ENCODE measurements at places on chromosomes 16 and 17. TPM values are rescaled to one million over a fixed set of nuclear protein-coding genes. Genes with fewer than 3 reads are reported as not detected.

SYNGR3 gene
- 0.40 TPM for total RNA-seq

FA2H gene
- total RNA-seq, result 5.9 TPM

FBXO39 gene
- total RNA-seq, result not detected

KRTAP2-4 gene
- total RNA-seq, result not detected

WWP2 gene
- 49.8 TPM for total RNA-seq

SEC14L1 gene
- 171 TPM for total RNA-seq

STH gene
- not detected for total RNA-seq

DNA sequence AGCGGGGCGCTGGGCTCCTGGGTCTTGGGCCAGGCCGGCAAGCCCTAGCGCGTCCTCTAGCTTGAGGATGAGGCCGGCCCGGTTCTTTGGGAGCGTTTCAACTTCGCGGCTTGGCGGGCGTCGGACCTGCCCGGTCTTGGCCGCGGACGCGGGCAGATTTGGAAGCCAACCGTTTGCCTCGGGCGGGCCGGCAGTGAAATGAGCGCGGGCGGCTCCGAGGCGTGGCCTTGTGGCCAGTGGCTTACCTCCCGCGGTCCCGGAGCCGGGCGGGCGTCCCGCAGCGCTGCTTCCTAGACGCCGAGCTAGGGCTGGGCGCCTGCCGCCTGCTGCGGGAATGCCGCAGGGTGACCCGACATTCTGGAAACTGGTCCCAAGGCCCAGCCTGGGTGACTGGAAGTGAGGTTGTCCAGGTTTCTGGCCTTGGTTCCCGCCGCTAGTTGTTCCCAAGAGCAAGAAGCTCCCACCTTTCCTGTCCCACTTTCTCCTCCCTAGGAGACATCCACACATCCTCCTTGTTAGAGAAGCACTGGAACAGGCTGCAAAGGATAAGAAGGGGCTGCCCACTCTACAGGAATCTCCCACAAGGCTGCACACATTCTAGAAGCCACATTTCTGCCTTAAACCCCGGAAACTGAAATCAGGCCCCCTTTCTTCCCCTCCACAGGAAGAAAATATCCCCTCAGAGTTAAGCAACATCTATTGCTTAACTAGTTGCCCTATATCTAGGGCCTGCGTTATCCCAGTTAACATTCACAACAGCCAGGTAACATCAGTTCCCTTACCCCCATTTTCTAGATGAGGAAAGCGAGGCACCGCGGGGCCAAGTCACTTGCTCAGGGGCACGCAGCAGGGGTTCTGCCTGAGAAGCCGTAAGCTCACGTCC, 4.5 kb upstream of the CBX8 start:
- H3K36me3 ChIP-seq, result no peaks in the 10 kb centered on the region
- no peak for DNase-seq
- peaks cover 73% of the 10 kb centered on the region for H3K27me3 ChIP-seq
- H3K27ac ChIP-seq, result no peak overlapping the region
- peaks cover 8% of the 10 kb centered on the region for H3K4me1 ChIP-seq
- no peak overlapping the region for H3K4me3 ChIP-seq

DNA sequence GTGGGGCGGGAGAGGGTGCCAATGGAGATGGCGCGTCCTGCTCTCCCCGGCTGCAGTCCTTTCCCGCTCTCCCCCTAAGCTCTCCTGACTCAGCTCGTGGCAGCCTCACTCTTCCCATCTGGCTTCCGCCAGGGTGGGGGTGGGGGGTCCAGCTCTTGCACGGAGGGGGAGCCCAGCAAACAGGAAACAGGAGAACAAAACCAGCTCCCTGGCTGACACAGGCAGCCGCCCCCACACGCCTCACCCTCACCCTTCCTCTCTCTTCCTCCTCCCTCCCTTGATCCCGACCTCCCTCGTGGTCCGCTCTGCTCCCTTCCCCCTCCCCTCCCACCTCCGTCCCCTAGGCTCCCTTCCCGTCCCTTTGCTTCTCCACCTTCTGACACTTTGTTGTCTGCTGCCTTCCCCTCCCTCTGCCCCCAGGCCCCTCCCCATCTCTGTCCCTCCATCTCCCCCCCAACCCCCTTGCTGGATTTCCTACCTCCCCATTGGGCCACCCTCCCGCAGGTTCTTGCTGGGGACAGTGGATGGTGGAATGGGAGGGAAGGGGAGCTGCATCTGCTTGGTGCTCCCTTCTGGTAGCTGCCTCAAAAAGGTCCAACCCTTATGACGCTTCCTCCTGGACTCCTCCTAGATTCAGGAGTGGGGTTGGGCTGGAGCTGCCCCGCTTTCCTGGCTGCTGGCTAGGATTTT, 23.7 kb downstream of the ARHGAP23 start:
- no peaks in the 10 kb centered on the region for H3K36me3 ChIP-seq
- peaks cover 67% of the 10 kb centered on the region for H3K4me1 ChIP-seq
- peak overlapping the region; percentile 89 for H3K27ac ChIP-seq

GRCh38 chr16:64253525-64253924, 868.3 kb downstream of the CDH11 start:
- DNase-seq, result no peak
- no peaks in the 10 kb centered on the region for H3K36me3 ChIP-seq
- H3K4me1 ChIP-seq, result no peaks in the 10 kb centered on the region
- H3K27me3 ChIP-seq, result no peaks in the 10 kb centered on the region

- H3K27me3 ChIP-seq, result no peaks in the 10 kb centered on the region
- peak overlapping the region; percentile 62 for H3K4me3 ChIP-seq
- peaks cover 24% of the 10 kb centered on the region for H3K36me3 ChIP-seq
- H3K4me1 ChIP-seq, result no peaks in the 10 kb centered on the region
- no peak overlapping the region for H3K27ac ChIP-seq
- DNase-seq, result peak; percentile 61
Measured at GRCh38 chr16:2429771-2430663, 770 bp downstream of the CCNF start.

GRCh38 chr16:5722116-5722619, 624.6 kb upstream of the EEF2KMT start:
- H3K4me3 ChIP-seq, result no peak overlapping the region
- H3K36me3 ChIP-seq, result no peaks in the 10 kb centered on the region
- no peak for DNase-seq
- H3K27ac ChIP-seq, result no peak overlapping the region
- no peaks in the 10 kb centered on the region for H3K27me3 ChIP-seq

DNA sequence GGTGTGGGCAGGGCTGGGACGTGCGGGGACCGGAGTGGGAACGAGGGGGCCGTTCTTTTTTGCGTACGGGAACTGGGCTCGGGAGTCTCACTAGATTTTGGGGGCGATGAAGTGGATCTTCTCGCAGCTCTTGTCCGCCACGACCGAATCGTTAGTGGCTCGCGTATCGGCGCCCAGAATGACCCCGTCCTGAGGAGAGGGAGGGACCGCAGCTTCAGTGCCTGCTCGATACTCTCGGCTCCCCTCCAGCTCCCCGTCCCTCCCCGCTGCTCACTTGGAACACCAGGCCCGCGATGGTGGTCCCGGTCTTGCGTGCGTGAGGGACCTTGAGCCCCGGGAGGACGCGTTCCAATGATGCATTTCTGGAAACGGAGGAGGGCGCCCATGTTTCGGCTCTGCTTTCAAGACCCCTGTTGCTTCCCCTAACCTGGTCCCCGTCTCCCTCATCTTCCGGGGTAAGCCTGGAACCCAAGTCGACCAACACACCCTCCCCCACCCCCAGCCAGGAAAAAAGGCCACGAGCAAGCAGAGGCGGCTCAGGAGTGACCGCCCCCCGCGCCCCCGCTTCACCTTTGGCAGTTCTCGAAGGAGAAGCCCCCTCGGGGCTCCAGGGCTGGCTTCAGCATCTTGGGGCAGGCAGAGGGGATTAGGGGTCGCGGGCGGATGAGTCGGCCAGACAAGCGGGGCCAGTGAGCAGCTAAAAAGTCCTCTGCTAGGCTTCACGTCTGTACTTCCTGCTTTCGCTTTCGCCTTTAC, at the start of gene PSMB10:
TSS of gene PSMB10 (minus strand) at position 727 of the 756 bp plus-strand sequence. CDS start at position 626, 101 bp downstream.
- no peaks in the 10 kb centered on the region for H3K27me3 ChIP-seq
- DNase-seq, result peak; percentile 73
- H3K36me3 ChIP-seq, result peaks cover 7% of the 10 kb centered on the region
- peak within 1 kb of the TSS; percentile 94 for H3K27ac ChIP-seq
- H3K4me1 ChIP-seq, result peaks cover 23% of the 10 kb centered on the region
- H3K4me3 ChIP-seq, result peak within 1 kb of the TSS; percentile 89

GRCh38 chr16:11670171-11671131, 2.2 kb downstream of the SNN start:
- H3K36me3 ChIP-seq, result no peaks in the 10 kb centered on the region
- H3K4me1 ChIP-seq, result peaks cover 51% of the 10 kb centered on the region
- H3K4me3 ChIP-seq, result no peak overlapping the region
- H3K27ac ChIP-seq, result peak overlapping the region; percentile 30
